ENCODE measurements at places on chromosomes 16 and 17.

- H3K27ac ChIP-seq, result peak overlapping the region; percentile 26
- no peak overlapping the region for H3K4me3 ChIP-seq
- peaks cover 56% of the 10 kb centered on the region for H3K4me1 ChIP-seq
- H3K27me3 ChIP-seq, result no peaks in the 10 kb centered on the region
Measured at GRCh38 chr16:88777471-88778270, 7.3 kb downstream of the PIEZO1 start.

DNA sequence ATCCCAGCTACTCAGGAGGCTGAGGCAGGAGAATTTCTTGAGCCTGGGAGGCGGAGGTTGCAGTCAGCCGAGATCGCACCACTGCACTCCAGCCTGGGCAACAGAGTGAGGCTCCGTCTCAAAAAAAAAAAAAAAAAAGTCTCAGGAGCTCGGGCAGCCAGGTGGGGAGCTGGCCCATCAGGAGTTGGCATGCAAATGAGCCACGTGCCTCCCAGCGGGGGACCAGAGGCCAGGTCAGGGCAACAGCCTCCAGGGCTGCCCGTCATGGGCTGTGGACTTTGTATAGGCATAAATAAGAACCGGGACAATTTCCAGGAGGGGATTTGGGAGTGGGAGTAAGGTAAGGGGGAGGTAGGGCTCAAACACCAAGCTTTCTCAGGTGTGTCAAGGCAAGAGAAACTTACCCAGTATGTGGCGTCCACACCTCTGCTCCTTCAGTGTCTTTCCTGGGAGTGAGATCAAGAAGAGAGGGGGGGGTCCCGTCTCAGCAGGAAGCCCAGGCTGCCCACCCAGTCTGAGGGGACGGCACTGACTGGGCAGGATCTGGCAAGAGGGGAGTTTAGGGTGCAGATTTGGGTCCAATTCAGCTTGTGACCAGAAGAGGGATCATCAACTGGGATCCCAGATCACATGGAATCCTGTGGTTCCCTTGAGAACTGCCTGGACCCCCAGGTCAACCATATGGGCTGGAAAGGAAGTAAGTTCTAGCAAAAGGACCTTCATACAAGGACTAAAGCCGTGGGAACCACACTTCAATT is 22.3 kb upstream of the G6PC1 start:
- H3K27me3 ChIP-seq, result peaks cover 48% of the 10 kb centered on the region
- H3K36me3 ChIP-seq, result no peaks in the 10 kb centered on the region
- H3K4me3 ChIP-seq, result no peak overlapping the region
- no peak for DNase-seq
- H3K27ac ChIP-seq, result no peak overlapping the region

- H3K36me3 ChIP-seq, result no peaks in the 10 kb centered on the region
- H3K4me3 ChIP-seq, result no peak overlapping the region
- peaks cover 22% of the 10 kb centered on the region for H3K27me3 ChIP-seq
- H3K27ac ChIP-seq, result no peak overlapping the region
Measured at GRCh38 chr17:81655378-81656117, 794 bp downstream of the PDE6G start.

DNA sequence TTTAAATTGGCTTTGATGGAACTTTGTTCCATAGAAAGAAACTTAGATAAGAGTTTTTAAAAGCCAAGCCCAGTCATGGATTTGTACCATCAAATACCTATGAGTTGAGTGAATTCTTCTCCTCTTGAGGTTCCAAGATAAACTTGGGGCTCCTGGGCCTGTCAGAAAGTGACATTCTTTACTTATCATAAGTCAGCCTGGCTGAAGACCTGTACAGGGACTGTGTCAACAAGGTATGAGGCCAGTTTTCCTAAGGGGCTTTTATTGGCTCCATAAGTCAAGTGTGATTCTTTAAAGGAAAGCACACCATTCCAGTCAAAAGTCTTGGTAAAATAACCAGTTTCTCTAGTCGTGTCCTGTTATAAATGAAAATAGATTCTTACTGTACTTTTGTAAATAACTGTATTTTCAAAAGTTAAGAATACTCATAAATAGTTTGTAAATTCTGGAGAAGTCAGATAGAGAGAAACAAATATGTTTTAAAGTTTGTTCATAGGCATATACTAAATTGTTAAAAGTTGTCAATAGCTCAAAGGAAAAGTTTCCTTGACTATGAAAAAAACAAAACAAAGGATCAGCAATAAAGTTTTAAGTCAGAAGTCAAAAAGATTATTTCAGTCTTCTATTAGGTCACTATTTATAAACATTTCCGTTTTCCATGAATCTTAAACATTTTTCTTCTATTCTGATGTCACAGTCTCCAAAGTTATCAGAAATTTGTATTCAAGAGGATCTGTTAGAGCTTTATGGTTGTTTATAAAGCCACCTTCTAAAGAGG is 22.5 kb upstream of the MYO1D start:
- no peak for DNase-seq
- peaks cover 23% of the 10 kb centered on the region for H3K27me3 ChIP-seq
- no peak overlapping the region for H3K4me3 ChIP-seq
- no peaks in the 10 kb centered on the region for H3K36me3 ChIP-seq
- H3K4me1 ChIP-seq, result peaks cover 13% of the 10 kb centered on the region

- no peak for DNase-seq
- H3K4me1 ChIP-seq, result peaks cover 73% of the 10 kb centered on the region
- no peak overlapping the region for H3K4me3 ChIP-seq
- H3K36me3 ChIP-seq, result peaks cover 95% of the 10 kb centered on the region
Measured at GRCh38 chr17:39787041-39787440, 49.3 kb downstream of the GRB7 start.

DNA sequence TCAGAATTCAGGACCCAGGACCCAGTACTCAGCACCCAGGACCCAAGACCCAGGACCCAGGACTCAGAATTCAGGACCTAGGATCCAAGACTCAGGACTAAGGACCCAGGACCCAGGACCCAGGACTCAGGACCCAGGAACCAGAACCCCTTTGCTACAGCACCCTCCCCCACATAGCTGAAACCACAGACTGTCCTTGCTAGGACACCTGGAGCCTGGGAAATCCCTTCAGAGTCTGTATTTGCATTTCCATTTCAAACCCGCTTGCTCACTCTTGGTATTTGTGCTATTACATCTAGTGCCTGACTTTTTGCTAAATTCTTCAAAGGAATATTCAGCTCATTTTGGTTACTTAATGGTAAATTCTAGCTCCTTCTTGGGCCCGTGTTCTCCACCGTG is 275.8 kb upstream of the MAF start:
- peaks cover 5% of the 10 kb centered on the region for H3K27me3 ChIP-seq
- H3K4me3 ChIP-seq, result no peak overlapping the region
- DNase-seq, result no peak
- peaks cover 2% of the 10 kb centered on the region for H3K4me1 ChIP-seq
- no peak overlapping the region for H3K27ac ChIP-seq

DNA sequence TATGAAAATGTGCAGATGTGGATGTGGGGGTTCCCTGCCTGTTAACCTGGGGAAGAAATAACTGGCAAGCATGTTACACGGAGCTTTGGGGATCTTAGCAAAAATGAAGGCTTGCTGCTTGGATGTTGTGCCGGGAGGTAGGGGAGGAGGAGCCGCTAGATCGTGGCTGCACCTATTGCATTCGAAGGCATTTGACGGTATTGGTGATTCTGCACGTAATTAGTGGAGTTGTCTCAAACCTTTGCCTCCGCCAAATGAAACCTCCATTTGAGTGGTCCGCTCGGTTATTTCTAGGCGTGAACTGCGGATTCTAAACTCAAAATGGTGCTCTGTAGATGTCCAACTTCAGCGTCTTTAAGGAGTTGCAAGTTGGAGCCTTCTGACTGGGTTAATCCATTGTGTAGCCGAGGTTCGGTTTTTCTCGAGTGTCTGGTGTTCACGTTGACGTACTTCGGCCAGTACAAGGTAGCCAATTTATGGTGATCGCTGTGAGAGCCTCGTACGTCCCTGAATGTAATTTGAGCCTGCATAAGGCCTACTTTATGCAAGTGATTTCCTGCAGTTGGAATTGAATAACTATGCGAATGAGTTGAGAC is 1.5 kb downstream of the TNRC6C start:
- H3K4me3 ChIP-seq, result peak overlapping the region; percentile 92
- peaks cover 5% of the 10 kb centered on the region for H3K27me3 ChIP-seq
- peaks cover 64% of the 10 kb centered on the region for H3K4me1 ChIP-seq
- H3K36me3 ChIP-seq, result peaks cover 15% of the 10 kb centered on the region

- no peaks in the 10 kb centered on the region for H3K27me3 ChIP-seq
- H3K4me1 ChIP-seq, result peaks cover 61% of the 10 kb centered on the region
- H3K27ac ChIP-seq, result peak overlapping the region; percentile 93
- H3K4me3 ChIP-seq, result peak overlapping the region; percentile 92
- DNase-seq, result peak; percentile 71
- H3K36me3 ChIP-seq, result peaks cover 47% of the 10 kb centered on the region
Measured at GRCh38 chr17:74749279-74750038, 1.0 kb downstream of the NHERF1 start.

GRCh38 chr16:66652661-66653360 is 43.7 kb downstream of the CMTM4 start:
- peaks cover 9% of the 10 kb centered on the region for H3K27me3 ChIP-seq
- DNase-seq, result no peak
- peaks cover 11% of the 10 kb centered on the region for H3K4me1 ChIP-seq
- H3K27ac ChIP-seq, result no peak overlapping the region

- H3K36me3 ChIP-seq, result peaks cover 75% of the 10 kb centered on the region
- DNase-seq, result no peak
- no peak overlapping the region for H3K27ac ChIP-seq
- H3K4me1 ChIP-seq, result peaks cover 37% of the 10 kb centered on the region
Measured at GRCh38 chr16:15970743-15971439, 21.5 kb downstream of the ABCC1 start.

DNA sequence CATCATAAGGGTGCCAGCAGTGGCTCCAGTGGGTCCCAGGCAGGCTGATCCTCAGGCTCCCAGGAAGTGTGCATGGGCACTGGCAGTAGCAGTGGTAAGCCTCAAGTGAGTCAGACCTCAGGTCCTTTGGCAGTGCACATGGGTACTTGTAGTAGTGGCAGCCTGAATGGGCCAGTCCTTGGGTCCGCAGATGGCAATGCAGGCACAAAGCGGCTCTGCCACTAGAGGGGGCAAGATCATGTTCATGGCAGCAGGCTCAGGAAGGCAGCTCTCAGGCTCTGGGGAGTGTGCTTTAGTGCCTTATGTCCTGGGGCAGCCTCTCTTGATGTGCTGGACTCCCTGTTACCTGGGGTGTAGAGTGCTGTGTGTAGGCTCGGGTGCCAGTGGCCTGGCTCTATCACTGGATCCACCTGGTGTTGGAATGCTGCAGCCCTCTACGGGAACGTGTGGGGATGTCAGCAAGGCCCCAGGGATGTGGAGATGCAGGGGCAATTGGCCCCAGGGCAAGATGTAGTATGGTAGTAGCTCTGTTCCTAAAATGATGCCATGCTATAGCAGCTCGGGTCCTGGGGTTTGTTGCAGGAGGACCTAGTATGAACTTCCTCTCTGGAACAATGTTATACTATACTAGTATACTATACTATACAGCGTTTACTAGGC is 11.0 kb downstream of the ACSM3 start:
- peaks cover 3% of the 10 kb centered on the region for H3K4me1 ChIP-seq
- H3K36me3 ChIP-seq, result peaks cover 20% of the 10 kb centered on the region
- no peak overlapping the region for H3K27ac ChIP-seq

DNA sequence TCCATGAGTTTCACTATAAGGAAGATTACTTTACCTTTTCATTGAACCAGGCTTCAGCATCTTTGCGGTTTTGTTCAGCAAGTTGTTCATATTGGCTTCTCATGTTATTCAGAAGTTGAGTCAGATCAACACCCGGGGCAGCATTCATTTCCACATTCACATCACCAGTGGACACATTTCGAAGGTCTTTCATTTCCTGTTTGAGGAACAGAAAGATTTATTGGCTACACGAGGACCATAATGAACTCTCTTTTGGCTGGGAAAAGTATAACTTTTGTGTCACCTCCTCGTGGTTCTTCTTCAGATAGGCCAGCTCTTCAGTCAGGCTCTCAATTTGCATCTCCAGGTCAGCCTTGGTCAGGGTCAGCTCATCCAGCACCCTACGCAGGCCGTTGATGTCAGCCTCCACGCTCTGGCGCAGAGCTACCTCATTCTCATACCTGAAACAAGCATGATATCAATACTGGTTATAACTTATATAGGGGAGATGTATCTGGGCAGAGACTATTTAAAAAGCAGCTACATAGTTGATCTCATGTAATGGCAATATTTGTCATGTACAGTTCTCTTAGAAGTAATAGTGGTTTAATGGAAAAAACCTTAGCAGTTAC is 2.1 kb downstream of the KRT10 start:
- peaks cover 29% of the 10 kb centered on the region for H3K4me1 ChIP-seq
- DNase-seq, result no peak
- H3K27me3 ChIP-seq, result peaks cover 5% of the 10 kb centered on the region
- peak overlapping the region; percentile 82 for H3K4me3 ChIP-seq
- H3K27ac ChIP-seq, result peak overlapping the region; percentile 72

GRCh38 chr16:66844342-66845079 is at the start of gene CA7:
TSS of gene CA7 (plus strand) at chr16:66844414. CDS start at chr16:66844488, 74 bp downstream.
- DNase-seq, result peak; percentile 36
- H3K36me3 ChIP-seq, result no peaks in the 10 kb centered on the region
- peak within 1 kb of the TSS; percentile 54 for H3K4me3 ChIP-seq
- peaks cover 14% of the 10 kb centered on the region for H3K4me1 ChIP-seq
- no peak within 1 kb of the TSS for H3K27ac ChIP-seq
- peaks cover 49% of the 10 kb centered on the region for H3K27me3 ChIP-seq

- peak overlapping the region; percentile 81 for H3K27ac ChIP-seq
- H3K4me1 ChIP-seq, result peaks cover 39% of the 10 kb centered on the region
- H3K27me3 ChIP-seq, result no peaks in the 10 kb centered on the region
- peaks cover 74% of the 10 kb centered on the region for H3K36me3 ChIP-seq
Measured at GRCh38 chr17:80826955-80827645, 164.5 kb upstream of the CHMP6 start.

- peaks cover 18% of the 10 kb centered on the region for H3K4me1 ChIP-seq
- H3K36me3 ChIP-seq, result no peaks in the 10 kb centered on the region
- peaks cover 17% of the 10 kb centered on the region for H3K27me3 ChIP-seq
- H3K4me3 ChIP-seq, result no peak overlapping the region
Measured at GRCh38 chr17:76532072-76532651, 5.3 kb downstream of the CYGB start.

DNA sequence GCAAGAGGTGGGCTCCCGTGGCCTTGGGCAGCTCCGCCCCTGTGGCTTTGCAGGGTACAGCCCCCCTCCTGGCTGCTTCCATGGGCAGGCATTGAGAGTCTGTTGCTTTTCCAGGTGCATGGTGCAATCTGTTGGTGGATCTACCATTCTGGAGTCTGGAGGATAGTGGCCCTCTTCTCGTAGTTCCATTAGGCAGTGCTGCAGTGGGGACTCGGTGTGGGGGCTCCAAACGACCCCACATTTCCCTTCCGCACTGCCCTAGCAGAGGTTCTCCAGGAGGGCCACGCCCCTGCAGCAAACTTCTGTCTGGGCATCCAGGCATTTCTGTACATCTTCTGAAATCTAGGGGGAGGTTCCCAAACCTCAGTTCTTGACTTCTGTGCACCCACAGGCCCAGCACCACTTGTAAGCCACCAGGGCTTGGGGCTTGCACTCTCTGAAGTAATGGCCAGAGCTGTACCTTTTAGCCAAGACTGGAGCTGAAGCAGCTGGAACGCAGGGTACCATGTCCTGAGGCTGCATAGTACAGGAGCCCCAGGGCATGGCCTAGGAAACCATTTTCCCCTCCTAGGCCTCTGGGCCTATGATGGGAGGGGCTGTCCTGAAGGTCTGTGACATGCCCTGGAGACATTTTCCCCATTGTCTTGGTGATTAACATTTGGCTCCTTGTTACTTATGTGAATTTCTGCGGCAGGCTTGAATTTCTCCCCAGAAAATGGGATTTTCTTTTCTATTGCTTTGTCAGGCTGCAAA is 6.0 kb downstream of the PRKAR1A start:
- no peak overlapping the region for H3K27ac ChIP-seq
- no peaks in the 10 kb centered on the region for H3K27me3 ChIP-seq
- H3K4me1 ChIP-seq, result peaks cover 71% of the 10 kb centered on the region
- no peak overlapping the region for H3K4me3 ChIP-seq
- H3K36me3 ChIP-seq, result peaks cover 82% of the 10 kb centered on the region

Measured in activated T-cell treated with anti-CD3 and anti-CD28 coated beads, Interleukin-2, amount 50 U/mL, for 24 hours (primary cell).